NCI-H2171 treated with DMSO at 0.1 percent for 48 hours (cell line): ENCODE measurements at places on chromosomes 7 and 10.

DNA sequence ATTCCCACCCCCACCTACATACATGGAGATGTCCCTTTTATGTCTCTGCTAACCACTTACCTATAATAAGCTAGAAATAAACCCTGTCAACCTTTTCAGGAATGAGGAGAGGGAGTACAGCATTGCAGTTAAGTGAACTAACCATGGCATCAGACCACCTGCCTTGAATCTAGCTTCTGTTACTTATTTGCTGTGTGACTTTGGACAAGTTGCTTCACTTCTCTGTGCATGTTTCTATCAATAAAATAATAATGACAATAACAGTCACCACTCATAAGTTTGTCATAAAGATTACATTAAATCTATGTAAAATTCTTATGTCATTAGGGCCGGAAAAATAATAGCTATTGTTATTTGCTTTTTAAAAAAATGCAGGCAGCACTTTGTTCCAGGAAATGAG is 881.1 kb upstream of the AUTS2 start:
- DNase-seq = no peak

- peak; percentile 90 for DNase-seq
Observed at GRCh38 chr7:27130540-27131389, at the start of gene HOXA4. TSS of gene HOXA4 (minus strand) at chr7:27130757. CDS start at chr7:27130733, 24 bp downstream.

DNA sequence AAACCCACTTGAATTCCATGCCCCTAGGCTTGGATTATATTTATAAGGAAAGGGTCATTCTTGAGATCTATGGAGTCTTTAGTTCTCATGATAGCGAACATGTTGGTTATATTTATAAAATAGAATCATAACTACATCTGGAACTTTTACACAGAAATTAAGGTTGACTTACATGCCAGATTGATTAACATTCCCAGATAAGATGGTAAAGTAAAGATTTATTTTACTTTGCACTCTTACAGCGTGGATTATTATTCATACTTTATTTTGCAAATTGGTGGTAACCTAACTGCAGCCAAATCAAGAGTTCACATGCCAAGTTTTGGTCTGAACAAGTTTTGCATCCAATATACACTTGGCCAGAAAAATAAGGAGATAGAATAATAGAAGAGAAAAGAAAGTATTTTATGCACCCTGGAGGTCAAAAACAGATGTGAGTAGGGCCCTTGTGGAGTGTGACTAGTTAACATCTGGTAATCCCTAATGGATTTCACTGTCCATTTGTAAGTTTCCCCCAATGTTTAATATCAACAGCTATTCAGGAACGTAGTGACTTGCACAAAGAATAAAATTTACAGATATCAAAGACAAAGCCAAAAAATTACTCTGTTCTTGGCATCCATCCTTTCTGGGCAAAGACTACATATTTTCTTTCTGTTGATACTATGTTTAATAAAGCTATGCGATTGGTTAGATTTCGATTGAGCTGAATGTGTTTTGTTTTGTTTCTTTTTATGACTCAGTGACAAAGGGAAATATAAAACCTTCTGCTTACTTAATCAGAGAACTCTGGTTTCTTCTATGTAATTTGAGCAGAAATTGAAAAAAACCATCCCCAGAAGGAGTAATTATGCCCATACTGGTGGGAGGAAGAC is 10.1 kb upstream of the TMEM26 start:
- peak; percentile 52 for DNase-seq

GRCh38 chr10:100004805-100005510 is 4.8 kb downstream of the DNMBP start:
- DNase-seq = no peak

DNA sequence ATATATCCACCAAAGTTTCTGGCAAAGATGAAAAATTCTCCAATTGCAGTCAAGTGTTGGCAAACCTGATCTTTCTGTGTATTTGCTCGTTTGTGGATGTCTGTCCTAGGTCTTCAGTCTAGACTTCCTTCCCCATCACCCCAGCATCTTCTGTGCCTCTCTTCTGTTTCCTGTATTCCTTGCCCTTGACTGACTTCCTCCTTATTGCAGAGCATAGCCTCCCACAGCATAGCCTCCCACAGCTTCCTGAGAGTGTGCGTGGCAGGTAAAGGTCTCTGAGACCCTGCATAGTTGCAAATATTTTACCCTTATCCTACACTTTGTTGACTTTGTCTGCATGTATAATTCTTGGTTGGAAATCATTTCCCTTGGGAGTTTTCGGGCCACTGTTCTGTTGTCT is 18.4 kb downstream of the SLC18A2 start:
- no peak for DNase-seq

- DNase-seq = no peak
Observed at GRCh38 chr7:22612776-22613175, 112.8 kb upstream of the STEAP1B start.

GRCh38 chr7:71334541-71334940 is 202.6 kb downstream of the GALNT17 start:
- DNase-seq = no peak

DNA sequence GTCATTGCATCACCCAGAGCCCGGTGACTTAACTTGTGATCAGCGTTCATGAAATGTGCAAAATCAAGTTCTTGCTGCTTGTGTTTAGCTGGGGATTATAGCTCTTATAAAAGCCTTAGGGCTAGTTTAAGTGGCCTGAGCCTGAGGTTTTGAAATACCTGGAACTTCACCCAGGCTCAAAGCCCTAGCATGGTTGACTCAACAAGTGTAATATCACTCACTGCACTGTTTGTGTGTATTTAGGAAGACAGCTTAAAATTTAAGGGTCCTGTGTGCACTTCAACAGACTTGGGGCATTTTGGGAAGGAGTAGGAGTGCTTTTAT is 489.5 kb downstream of the GATA3 start:
- no peak for DNase-seq

DNA sequence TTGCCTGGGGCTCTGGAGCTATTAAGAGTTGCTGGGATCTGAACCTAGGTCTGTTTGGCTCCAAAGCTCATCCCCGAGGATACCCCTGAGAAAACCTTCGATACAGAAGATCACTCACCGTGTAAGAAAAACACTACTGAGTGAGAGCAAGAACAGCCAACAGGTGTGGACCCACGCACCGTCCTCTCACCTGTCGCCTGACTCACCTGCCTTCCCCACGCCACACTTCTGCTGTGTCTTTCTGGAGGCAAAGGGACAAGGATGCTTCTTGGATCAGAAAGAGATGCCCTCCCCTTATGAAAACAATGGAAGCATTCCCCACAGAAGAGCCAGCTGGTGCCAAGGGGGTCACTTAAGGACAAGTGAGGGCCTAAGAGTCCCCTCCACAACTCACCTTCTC is 46.7 kb downstream of the COL13A1 start:
- no peak for DNase-seq

DNA sequence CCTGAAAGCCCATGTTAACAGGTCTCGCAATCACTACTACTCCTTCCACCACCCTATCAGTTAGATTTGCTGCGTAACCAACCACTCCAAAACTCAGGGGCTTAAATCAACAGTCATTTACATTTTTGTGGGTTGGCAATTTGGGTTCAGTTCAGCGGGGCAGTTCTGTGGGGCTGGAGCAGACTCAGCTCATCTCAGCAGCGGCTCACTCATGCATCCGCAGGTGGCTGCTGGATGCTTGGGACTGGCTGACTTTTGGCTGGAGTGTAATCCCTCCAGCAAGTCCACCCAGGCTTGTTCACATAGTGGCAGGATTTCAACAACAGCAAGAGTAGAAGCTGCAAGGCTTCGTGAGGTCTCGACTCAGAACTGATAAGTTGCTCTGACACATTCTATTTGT is 79.2 kb downstream of the NEUROD6 start:
- no peak for DNase-seq

DNA sequence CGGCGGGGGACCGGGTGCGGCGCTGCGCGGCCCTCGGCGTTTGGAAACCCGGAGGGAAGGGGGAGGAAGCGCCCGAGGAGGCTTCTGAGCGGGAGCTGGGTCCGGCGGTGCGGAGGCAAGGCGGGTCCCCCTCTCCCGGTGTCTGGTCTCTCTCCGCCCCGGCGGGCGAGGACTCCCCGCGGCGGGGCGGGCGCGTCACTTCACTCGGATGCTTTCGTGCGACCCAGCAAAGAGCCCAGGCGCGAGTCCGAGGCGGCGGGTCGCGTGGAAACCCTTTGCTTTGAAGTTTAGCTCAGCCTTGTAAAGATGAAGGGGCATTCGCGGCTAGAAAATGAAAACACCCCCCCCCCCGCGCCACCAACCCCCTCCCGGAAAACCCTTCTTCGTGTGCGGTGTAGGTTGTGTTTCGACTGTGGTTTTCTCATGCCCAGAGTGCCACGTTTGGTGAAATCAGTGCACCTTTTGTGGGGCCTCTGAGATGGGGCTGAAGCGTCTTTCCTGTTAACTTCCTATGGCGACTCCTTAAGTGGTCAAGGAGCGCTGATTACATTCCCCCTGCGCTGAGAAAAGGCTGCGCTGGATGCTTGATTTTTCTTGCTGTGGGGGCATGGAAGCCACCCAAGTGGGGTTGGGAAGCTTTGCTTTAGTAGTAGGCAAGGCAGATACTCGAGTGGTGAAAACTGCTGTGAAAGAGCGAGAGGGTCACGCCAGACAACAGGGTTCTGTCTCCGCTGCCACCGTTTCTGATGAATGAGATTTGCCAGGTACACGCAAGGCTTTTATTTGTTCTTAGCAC is 876 bp downstream of the GNAI1 start:
- DNase-seq = peak; percentile 32

GRCh38 chr7:20438248-20438647 is 107.5 kb downstream of the ITGB8 start:
- DNase-seq = no peak

GRCh38 chr10:87746911-87747310 is 71.1 kb downstream of the ATAD1 start:
- no peak for DNase-seq

DNA sequence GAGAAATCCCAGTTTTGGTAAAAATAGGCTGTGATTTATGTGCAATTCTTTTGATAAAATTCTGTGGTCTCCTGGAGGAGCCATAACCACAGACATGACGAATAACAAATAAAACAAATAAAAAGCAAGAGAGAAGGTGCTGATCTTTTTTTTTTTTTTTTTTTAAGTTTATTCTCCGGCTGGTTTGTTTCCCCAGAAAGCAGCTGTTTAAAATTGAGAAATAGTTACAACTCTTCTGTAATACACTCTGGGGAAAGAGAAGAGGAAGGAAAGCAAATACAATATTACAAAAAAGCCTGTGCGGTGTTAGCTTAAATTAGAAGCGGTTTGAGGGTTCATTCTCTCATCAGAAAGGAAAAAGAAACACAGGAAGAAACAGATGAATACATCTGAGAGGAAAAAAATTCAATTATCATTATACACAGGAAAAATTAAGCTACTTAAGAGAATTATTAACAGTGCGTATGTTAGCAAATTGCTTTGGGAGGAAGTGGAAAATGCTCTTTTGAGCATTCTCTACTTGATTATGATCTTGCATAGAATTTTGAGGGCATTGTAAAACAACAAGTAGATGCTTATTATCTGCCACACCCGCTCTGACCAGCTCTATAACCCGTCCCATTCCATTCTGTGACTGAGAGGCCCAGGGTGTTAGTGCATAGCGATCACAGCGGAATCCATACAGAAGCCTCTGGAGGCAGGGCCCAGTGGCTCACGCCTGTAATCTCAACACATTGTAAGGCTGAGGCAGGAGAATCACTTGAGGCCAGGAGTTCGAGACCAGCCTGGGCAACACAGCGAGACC is 40.6 kb upstream of the WAC start:
- no peak for DNase-seq

DNA sequence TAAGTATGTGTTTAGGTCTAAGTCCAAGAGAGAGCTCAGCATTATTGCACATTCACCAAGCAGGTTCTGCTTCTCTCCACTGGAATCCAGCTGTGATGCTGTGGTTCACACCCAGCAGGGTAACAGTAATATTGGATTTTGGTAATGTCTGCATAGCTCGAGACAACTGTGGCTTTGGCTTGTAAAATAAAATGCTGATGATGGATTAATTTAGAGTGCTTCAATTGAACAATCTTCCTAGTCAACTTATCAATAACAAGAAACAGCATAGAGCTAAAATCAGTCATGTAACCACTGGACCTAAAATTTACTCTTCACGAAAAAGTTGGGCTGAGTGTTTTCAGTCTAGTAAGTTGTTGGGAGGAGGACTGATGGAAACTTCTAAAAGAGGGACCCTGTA is 709.2 kb downstream of the TYW1 start:
- DNase-seq = no peak

GRCh38 chr7:19754521-19755116 is 18.8 kb downstream of the TMEM196 start:
- DNase-seq = peak; percentile 41

DNA sequence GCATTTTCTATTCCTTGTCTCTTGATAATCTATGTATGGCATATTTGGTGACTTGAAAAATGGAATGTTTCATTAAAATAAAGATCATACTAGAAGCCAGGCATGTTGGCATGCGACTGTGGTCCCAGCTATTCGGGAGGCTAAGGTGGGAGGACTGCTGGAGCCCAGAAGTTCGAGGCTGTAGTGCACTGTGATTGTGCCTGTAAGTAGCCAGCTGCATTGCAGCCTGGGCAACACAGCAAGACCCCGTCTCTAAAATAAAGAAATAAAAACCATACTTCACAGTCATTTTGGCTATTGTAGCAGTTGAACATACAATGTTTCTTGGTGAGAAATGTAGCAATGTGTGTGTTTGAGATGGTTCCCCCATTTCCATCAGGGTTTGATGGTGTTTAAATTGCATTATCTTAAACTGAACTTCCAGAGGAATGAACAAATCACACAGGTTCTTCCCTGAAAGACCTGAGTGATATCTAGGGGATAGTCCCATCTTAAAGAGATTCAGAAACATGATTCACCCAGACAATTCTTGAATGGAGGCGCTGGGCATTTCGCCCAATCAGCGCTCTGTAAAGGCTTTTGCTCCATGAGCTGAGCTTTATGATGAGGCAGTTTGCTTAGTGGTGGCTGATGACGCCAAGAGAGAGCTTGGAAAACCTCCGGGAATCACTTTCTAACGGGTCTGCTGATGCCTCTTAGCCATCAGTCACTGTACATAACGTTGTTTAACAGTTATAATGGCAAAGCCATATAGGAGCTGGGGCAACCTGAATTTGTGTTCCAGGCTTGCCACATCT is 19.4 kb upstream of the BTBD16 start:
- DNase-seq = no peak

GRCh38 chr10:61643316-61643751 is 19.4 kb upstream of the CABCOCO1 start:
- peak; percentile 8 for DNase-seq

DNA sequence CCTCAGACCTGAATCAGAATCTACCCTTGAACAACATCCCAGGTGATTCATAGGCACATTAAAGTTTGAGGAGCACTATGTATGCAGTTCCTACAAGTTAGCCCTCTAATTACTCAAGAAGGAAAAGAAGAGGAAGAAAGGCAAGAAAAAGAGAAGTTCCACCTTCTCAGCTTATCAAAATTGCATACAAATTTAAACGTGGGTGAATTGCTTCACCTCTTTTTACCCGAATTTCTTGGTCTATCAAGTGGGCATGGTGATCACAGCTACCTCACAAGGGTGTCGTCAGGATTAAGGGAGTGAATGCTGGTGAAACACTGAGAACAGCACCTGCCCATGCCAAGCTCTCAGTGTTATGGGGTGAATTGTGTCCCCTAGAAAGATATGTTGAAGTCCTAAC is 43.8 kb upstream of the PAPSS2 start:
- no peak for DNase-seq

- DNase-seq = no peak
Observed at GRCh38 chr10:105068497-105068896, 427.4 kb downstream of the SORCS3 start.
